ENCODE measurements at places on chromosomes 2 and 18.

DNA sequence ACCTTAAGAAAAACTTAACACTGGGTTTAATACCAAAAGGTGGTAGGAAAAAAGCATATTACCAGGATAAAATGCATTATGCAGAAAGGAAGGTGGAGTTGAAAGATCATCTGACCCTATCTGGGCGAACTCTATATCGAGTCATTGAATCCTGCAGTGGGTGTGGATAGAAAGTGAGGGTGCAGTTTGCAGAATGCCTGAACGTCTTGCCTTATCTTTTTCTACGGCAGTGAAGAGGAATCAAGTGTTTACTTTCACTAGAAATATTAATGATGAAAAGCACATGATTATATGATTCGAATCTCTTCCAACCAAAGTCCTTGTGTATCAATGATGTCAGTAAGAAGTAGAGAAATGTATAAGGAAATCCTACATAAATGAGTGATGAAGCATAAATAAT, 4.3 kb upstream of the CAVIN2 start:
- H3K36me3 ChIP-seq, result no peaks in the 10 kb centered on the region
- no peaks in the 10 kb centered on the region for H3K27me3 ChIP-seq
- peaks cover 41% of the 10 kb centered on the region for H3K4me1 ChIP-seq
- DNase-seq, result no peak
- no peak overlapping the region for H3K4me3 ChIP-seq
- no peak overlapping the region for H3K27ac ChIP-seq

DNA sequence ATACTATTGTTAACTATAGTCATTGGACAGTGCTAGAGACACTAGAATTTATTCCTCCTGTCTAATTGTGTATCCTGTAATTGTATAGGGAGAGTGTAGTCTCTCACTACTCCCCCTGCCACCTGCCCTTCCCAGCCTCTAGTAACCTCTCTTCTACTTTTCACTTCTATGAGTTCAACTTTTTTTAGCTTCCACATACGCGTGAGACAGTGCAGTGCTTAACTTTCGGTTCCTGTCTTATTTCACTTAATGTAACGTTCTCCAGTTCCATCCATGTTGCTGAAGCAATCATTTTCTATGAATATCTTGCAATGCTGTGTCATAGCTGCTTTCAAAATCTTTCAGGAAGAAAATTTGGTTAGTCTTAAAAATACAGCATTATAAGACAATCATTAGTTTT, 22.8 kb upstream of the RUFY4 start:
- no peak overlapping the region for H3K27ac ChIP-seq
- no peak for DNase-seq
- no peaks in the 10 kb centered on the region for H3K4me1 ChIP-seq
- no peak overlapping the region for H3K4me3 ChIP-seq

DNA sequence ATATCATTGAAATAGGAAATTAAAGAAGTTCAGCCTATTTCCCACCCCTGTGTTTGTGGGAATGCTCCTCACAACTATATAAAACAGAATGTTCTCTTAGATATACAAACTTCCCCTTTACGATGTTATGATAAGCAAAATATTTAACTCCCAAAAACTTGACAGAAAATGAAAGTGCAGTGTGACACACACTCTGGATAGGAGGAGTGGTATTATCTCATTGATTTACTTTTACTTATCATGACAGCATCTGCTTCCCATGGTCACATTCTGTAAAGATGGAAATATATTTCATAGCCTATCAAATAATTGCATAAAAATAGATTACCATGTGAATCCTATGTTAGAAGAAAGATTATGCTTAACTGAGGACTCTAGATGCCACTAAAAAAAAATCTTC, 96.6 kb upstream of the STK17B start:
- no peak overlapping the region for H3K4me3 ChIP-seq
- H3K36me3 ChIP-seq, result peaks cover 35% of the 10 kb centered on the region
- peaks cover 52% of the 10 kb centered on the region for H3K4me1 ChIP-seq

DNA sequence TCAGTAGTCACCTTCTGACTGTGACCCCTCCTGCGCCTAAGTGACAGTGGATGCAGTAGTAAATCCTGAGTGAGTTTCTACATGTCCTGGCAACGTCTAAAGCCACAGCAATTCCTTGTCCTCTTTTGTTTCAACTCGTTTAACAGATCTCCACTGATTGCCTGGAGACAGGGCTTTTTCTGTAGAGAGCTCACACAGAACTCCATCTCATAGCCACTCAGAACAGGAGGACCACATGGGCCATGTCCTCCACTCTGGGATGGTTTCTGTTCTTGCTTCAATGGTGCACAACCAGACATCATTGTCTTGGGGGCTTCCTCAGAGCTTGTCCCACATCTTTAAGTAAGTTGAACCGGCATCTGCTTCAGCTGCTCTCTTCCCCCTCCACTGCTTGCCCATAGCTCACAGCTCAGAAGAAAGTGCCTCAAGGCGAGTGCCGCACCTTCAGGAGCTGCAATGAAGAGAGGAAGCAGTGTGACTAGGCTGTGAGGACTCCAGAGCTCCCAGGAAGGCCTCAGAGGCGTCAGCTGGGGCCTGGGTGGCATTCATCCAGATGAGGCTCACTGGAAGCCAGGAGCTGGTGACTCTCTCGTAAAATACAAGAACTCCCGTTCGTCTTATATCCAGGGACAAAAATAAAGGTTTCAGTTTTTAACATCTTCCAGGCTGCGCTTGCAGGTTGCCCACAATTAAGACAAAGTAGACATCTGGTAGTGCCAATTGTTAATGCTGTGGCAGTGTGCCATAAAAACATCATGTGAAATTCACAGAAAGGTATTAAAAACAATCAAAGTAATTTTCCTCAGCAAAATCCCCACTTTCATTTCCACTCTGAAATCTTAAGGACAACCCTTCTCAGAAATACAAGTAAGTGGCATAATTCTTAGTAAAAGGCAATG, 37.3 kb downstream of the ST3GAL5 start:
- no peak overlapping the region for H3K4me3 ChIP-seq
- H3K36me3 ChIP-seq, result no peaks in the 10 kb centered on the region
- H3K27ac ChIP-seq, result no peak overlapping the region
- H3K27me3 ChIP-seq, result no peaks in the 10 kb centered on the region

- H3K27me3 ChIP-seq, result no peaks in the 10 kb centered on the region
- no peak overlapping the region for H3K27ac ChIP-seq
- no peak for DNase-seq
- no peaks in the 10 kb centered on the region for H3K4me1 ChIP-seq
- H3K4me3 ChIP-seq, result no peak overlapping the region
Observed at GRCh38 chr2:240466579-240467148, 31.2 kb downstream of the GPC1 start.

DNA sequence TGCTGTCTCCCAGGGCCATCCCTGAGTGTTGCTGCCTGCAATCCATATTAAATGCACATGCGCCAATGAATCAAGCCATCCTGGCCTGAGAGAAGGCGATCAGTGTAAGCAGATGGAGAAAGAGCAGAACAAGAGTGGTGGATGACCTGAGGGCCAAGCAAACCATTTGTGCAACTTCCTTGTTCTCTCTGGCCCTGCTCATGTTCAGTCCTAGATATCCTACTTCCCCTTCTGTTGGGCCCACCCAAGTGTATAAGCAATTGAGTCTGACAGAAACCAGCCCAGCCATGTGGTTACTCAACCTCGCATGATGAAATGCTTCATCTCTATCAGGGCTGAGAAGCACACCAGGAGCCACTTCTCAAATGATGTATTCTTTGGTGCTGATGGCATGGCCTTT, 383.1 kb upstream of the ID2 start:
- H3K4me1 ChIP-seq, result no peaks in the 10 kb centered on the region
- H3K4me3 ChIP-seq, result no peak overlapping the region
- no peak for DNase-seq
- no peaks in the 10 kb centered on the region for H3K27me3 ChIP-seq

- H3K4me3 ChIP-seq, result no peak overlapping the region
- H3K27me3 ChIP-seq, result no peaks in the 10 kb centered on the region
- DNase-seq, result no peak
- H3K27ac ChIP-seq, result no peak overlapping the region
- no peaks in the 10 kb centered on the region for H3K36me3 ChIP-seq
Observed at GRCh38 chr2:220821683-220822082, 750.4 kb downstream of the EPHA4 start.

GRCh38 chr18:57586251-57587049, at the start of gene FECH:
Gene FECH (minus strand): TSS chr18:57586702. CDS start chr18:57586620, 82 bp downstream.
- no peaks in the 10 kb centered on the region for H3K36me3 ChIP-seq
- peaks cover 11% of the 10 kb centered on the region for H3K4me1 ChIP-seq
- H3K4me3 ChIP-seq, result peak within 1 kb of the TSS; percentile 88
- no peaks in the 10 kb centered on the region for H3K27me3 ChIP-seq
- H3K27ac ChIP-seq, result peak within 1 kb of the TSS; percentile 19

GRCh38 chr2:47339745-47340541, 63.0 kb upstream of the MSH2 start:
- H3K4me1 ChIP-seq, result peaks cover 5% of the 10 kb centered on the region
- no peak overlapping the region for H3K4me3 ChIP-seq
- no peak overlapping the region for H3K27ac ChIP-seq
- no peak for DNase-seq
- peaks cover 2% of the 10 kb centered on the region for H3K36me3 ChIP-seq

- H3K27ac ChIP-seq, result no peak overlapping the region
- H3K27me3 ChIP-seq, result peaks cover 55% of the 10 kb centered on the region
- peaks cover 31% of the 10 kb centered on the region for H3K4me1 ChIP-seq
- H3K36me3 ChIP-seq, result no peaks in the 10 kb centered on the region
- no peak for DNase-seq
Observed at GRCh38 chr2:172095905-172096625, 6.6 kb downstream of the DLX2 start.

- H3K27me3 ChIP-seq, result no peaks in the 10 kb centered on the region
- no peak overlapping the region for H3K27ac ChIP-seq
- no peaks in the 10 kb centered on the region for H3K36me3 ChIP-seq
- H3K4me3 ChIP-seq, result peak overlapping the region; percentile 52
Observed at GRCh38 chr2:96816836-96817702, 1.0 kb downstream of the CNNM3 start.

- no peak for DNase-seq
- H3K27ac ChIP-seq, result no peak overlapping the region
- H3K4me1 ChIP-seq, result no peaks in the 10 kb centered on the region
- no peaks in the 10 kb centered on the region for H3K36me3 ChIP-seq
- no peak overlapping the region for H3K4me3 ChIP-seq
Observed at GRCh38 chr2:196884368-196884767, 42.1 kb downstream of the PGAP1 start.

- H3K27ac ChIP-seq, result no peak overlapping the region
- no peak overlapping the region for H3K4me3 ChIP-seq
- no peaks in the 10 kb centered on the region for H3K4me1 ChIP-seq
- DNase-seq, result no peak
- H3K27me3 ChIP-seq, result no peaks in the 10 kb centered on the region
Observed at GRCh38 chr2:239506101-239506857, 105.5 kb upstream of the HDAC4 start.

DNA sequence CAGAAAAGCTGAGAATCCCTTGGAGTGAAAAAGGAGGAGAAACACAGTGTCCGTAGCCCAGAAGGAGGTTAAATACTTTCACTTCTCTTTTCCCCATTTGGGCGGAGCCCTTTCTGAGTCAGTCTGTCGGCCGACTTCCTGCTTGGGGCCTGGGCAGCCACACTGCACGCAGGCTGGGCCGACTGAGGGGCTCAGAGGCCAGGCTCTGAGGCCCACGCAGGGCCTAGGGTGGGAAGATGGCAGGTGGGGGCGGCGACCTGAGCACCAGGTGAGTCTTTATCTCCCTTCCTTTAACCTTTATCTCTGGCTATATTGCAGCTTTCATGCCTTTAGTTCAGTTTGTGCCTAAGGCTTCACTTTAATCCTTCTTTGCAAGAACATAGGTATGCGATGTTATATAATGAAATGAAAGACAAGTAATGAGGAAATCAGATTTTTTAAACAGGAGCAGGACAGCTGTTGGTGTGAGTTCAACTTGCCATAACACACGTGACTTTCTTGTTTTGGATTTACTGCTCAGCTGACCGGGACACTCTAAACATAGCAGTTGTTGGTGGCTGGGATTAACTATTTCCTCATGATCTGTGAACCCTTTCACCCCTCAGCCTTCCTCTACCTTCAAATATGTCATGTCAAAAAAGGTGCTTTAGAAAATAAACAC, at the start of gene SP100:
TSS of gene SP100 (plus strand) at position 141 of the 661 bp plus-strand sequence. CDS start at position 237, 96 bp downstream.
- no peaks in the 10 kb centered on the region for H3K36me3 ChIP-seq
- no peaks in the 10 kb centered on the region for H3K27me3 ChIP-seq
- H3K27ac ChIP-seq, result peak within 1 kb of the TSS; percentile 75

DNA sequence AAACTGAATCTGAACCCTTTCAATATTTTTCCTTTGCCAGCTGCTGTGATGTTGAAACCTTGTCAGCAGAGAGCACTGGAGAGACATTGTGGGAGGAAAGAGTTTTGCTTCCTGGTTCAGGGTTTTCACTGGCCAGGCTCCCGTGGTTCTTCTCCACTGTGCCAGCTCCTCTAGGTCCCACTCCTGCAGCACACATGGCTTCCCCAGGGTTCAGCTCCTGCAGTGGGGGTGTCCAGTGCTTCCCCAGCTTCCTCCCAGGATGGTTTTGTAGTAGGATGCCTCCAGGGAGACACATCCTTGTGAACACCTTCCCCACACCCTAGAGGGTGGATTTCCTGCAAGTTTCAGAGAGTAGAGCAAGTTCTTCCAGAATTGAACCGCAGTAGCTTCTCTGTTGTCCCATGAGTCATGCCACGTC, 24.0 kb upstream of the SULT1C3 start:
- no peak for DNase-seq
- no peaks in the 10 kb centered on the region for H3K27me3 ChIP-seq
- H3K4me1 ChIP-seq, result no peaks in the 10 kb centered on the region
- no peaks in the 10 kb centered on the region for H3K36me3 ChIP-seq
- H3K27ac ChIP-seq, result no peak overlapping the region

GRCh38 chr2:146228466-146229058, 1616.3 kb upstream of the ACVR2A start:
- no peaks in the 10 kb centered on the region for H3K4me1 ChIP-seq
- no peaks in the 10 kb centered on the region for H3K27me3 ChIP-seq
- no peak overlapping the region for H3K27ac ChIP-seq

DNA sequence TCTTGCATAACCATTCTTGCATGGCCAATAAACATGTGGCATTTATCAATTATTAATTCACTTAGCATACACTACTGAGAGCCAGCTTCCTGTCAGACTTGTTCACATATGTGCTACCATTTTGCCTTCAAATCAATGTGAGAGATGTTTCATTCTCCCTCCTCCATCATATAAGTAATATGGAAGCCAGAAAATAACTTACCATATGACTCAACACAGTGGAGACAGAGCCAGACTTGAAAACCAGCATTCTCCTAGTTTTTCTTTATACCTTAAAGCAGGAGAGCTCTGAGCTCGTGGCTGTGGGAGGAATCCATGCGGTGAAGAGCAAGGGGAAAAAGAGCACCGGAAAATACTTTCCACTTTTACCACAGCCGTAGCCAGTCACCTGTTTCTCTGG, 215.0 kb upstream of the LRATD1 start:
- no peaks in the 10 kb centered on the region for H3K4me1 ChIP-seq
- H3K27ac ChIP-seq, result no peak overlapping the region
- H3K4me3 ChIP-seq, result no peak overlapping the region
- DNase-seq, result no peak
- H3K36me3 ChIP-seq, result no peaks in the 10 kb centered on the region
- H3K27me3 ChIP-seq, result no peaks in the 10 kb centered on the region

DNA sequence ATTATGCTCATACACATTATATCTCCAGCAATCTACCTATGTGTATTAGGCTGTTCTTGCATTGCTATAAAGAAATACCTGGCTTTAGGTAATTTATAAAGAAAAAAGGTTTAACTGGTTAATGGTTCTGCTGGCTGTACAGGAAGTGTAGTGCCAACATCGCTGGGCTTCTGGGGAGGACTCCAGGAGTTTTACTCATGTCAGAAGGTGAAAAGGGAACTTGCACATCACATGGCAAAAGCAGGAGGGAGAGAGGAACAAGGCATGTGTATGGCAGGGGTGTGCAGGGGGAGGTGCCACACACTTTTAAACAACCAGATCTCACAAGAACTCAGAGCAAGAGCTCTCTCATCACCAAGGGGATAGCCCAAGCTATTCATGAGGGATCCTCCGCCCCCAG, 715.4 kb upstream of the ZEB2 start:
- H3K27ac ChIP-seq, result no peak overlapping the region
- H3K27me3 ChIP-seq, result no peaks in the 10 kb centered on the region
- H3K4me3 ChIP-seq, result no peak overlapping the region
- DNase-seq, result no peak
